Stimulated activated CD4-positive, alpha-beta T cell treated with anti-CD3 and anti-CD28 coated beads, Interleukin-1b, Interleukin-23, amount 100 ng/mL, for 24 hours (primary cell): ENCODE measurements at places on chromosomes 1 and 21.
A peak's percentile ranks its signal among the peaks of the same experiment; 100 is the strongest.

DNA sequence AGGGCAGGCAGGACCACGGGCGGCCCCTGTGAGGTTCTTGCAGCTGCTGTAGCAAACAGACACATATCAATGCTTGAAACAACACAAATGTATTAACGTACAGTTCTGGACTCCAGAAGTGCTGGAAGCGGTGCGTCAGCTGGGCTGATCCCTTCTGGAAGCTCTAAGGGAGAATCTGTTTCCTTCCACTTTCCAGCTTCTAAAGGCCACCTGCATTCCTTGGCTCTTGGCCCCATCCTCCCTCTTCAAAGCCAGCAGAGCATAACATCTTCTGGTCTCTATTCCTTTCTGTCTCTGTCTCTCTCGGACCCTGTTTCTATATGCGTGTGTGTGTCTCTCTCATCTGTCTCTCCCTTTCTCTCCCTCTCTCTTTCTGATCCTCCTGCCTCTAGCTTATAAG is 102.3 kb downstream of the SPSB1 start:
- DNase-seq = no peak

DNA sequence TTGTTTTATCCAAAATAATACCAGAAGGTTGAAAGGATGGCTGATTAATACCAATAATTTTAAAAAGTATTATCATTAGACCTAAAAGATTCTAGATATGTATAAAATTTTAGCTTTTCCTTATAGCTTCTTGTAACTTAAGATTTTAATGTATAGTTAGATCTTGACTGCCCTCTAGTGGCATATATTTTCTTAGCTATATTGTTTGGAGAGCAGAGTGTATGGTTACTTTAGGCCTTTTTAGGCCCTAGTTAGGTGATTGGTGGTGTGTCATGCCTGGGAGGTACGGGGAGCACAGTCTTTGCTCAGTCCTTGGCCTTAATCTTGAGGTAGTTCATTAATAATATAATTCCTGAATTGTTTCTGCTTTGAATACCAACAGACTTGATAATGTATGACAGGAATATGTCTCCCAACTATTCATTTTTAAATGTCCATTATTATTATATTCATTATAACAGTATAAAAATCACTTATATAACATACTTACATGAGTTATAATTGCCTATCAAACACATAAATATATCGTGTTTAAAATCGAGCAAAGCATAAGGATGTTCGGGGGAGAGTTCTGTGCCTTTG is 328.4 kb downstream of the ZP4 start:
- DNase-seq = no peak

DNA sequence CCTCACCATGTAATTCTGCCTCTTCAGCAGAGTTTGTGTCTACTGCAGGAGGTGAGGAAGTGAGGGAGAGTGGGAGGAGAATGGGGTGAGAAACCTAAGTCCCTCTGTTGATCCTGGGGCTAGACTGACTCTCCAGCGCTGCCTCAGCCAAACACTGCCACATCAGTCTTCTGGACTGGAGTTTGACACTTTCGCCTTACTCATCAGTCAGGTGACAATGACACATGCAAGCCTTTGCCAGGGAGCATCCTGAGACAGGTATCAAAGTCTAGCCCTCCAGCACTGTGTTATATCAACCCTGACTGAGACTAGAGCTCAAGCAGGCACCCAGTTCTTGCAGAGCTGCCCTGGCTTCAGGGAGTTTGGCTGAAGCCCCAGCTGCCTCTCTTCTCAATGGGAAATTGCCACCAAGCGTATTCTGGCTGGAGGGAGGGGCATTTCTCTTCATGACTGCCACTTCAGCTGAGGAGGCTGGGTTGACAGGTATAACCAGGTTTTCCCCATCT is 33.3 kb upstream of the SUCO start:
- no peak for DNase-seq

- no peak for DNase-seq
These were observed 275.2 kb downstream of the VAV3 start for GRCh38 chr1:107689733-107690132.

DNA sequence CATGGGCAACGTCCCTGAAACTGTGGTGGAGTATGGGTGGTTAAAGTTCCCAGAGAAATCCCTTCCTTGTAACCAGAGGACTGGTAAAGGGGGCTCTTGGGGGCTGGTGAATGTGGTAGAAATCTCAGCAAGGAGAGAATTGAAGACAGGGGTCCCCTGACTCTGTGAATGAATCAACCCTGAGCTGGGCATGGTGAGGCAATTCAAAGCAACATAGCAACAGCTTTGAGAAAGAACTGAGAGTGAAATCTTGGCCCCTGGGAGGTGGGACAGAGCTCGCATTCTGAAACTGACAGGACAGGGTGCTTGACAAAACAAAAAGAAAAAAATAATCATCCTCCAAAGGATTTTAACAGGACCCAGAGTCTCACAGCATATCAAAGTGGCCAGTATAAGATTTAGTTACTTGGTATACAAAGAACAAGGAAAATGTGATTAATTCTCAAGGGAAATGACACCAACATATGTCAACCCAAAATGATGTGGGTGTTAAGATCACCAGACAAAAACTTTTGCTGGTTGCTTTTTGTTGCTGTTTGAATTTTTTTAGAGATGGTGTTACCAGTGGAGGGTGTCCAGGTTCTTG is 11.7 kb upstream of the SUMO3 start:
- DNase-seq = no peak

DNA sequence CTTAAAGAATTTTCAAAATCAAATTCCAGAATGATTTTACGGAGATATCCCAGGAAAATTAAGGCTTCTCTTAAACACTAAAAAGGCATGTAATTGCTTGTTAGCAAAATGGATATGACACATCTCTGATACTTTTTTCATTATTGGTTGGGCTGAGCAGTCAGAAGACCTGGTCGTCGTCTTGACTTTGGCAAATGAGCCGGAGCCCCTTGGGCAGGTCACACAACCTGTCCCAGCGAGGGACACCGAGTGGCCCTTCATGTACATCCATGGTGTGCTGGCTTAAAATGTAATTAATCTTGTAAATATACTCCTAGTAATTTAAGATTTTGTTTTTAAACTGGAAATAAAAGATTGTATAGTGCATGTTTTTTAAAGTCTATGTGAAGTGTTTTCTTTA is 33.9 kb downstream of the IFNGR2 start:
- no peak for DNase-seq

DNA sequence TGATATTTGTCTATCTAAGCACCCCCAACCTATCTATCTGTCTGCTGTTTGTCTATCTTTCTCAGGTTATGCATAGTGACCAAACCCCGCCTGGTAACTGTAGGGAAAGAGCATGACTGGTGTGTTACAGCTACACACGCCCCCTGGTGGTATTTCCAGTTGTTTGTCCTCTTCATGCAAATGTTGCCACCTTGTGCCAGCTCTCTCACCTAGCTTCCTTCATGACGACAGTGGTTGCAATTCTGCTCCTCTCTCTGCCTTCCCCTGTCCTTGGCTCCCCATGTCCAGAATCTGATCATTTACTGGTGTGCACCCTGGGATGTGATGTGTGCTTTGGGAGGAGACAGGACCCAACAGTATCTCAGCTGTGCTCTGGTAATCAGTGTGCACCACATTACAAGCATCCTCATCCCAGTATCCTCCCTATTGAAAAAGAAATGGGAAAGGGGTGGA is 8.1 kb upstream of the INKA2 start:
- DNase-seq = no peak

- no peak for DNase-seq
These were observed 5.9 kb downstream of the PKLR start for GRCh38 chr1:155295183-155295941.

DNA sequence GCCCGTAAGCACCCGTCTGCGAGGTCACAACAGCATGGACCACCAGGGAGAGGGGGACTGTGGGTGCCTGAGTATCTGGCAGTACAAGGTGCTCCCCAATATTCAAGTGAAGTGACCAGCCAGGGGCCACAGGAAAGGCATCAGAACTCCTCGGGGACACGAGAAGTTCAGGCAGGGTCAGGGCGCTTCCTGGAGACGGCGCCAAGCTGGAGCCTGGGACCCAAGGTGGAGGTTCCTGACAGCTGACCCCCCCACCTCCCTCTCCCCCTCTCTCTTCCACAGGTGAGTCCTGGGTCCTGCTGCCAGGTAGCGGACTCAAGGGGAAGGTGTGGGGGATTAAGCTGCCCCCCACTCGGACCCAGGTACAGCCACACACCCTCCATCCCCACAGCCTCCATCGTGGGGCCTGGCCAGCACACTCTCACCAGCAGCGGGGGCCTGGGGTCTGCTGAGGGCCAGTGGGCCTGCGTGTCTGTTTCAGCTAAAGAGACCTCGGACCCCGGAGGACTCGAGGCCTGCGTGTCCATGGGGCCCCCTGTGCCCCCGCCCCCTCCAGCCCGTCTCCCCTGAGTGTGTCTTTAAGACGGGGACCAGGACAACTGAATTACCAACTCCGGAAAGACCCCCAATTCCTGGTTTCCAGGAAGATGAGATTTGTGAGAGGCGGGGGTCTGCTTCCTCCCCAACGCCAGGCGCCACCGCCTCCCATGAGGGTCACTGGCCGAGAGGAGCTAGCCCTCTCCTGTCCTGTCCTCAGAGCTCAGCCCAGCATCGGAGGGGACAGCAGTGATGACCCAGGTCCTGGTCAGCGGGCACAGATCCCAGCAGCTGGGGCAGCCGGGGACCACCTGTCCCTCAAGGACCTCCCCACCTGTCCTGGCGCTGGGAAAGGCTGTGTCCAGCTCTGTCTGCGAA is 6.2 kb downstream of the TNFRSF18 start:
- DNase-seq = no peak

GRCh38 chr21:45373991-45374816 is 30.8 kb upstream of the COL18A1 start:
- no peak for DNase-seq

- no peak for DNase-seq
These were observed 48.8 kb upstream of the HMGB4 start for GRCh38 chr1:33815061-33815460.

DNA sequence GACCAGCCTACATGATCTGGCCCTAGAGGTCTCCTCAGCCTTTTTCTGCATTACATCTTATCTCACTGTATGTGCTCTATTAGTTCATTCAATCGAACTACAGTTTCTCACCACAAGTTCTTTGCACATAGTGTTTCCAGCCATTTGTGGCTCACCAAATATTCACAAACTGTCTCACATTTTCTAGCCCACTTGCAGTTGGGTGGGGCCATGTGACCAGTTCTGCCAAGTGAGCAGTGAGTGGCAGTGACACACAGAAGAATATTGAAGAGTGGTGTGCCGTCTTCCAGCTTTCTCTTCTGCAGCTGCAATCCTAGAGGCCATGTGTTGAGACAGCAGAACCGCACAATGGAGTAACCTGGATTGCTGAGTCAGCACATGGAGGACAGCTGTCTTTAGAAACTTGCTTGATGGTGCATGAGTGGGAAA is 103.2 kb upstream of the ZNF644 start:
- DNase-seq = peak; percentile 27

GRCh38 chr1:247440001-247440620 is 17.8 kb downstream of the OR2B11 start:
- DNase-seq = no peak

GRCh38 chr1:234961456-234962339 is 166.9 kb downstream of the TOMM20 start:
- no peak for DNase-seq

DNA sequence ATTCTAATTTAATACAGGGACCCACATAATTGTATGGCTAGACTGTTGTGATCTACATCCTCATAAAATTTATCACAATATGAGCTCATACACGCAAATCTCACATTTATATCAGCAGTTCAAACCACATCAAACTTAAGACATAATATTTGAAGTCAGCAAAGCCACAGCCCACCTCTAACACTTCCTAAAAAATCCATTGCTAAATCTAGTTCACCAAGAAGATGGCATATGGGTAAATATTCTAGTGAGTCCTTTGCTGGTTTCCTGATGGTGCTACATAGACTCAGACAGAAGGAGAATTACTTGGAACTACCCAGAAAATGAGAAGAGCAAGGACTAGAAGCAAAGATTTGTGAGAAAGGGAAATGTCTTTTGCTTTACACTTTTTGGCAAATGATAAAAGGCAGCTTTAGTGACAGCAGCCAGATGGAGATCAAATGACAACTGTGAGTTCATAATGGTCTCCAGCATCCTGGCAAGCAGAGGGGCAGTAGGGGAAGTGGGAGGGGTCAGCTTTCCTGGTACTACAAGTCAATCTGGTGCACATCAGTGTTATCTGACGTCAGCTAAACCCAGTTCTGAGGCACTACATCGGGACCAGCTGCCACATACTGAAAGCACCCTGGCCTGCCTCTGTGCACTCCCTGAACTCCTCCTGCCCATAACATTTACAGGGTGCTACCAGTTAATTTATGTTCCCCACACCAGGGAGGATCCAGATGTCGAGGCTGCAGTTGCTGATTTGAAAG is 10.6 kb upstream of the GADD45A start:
- DNase-seq = no peak

DNA sequence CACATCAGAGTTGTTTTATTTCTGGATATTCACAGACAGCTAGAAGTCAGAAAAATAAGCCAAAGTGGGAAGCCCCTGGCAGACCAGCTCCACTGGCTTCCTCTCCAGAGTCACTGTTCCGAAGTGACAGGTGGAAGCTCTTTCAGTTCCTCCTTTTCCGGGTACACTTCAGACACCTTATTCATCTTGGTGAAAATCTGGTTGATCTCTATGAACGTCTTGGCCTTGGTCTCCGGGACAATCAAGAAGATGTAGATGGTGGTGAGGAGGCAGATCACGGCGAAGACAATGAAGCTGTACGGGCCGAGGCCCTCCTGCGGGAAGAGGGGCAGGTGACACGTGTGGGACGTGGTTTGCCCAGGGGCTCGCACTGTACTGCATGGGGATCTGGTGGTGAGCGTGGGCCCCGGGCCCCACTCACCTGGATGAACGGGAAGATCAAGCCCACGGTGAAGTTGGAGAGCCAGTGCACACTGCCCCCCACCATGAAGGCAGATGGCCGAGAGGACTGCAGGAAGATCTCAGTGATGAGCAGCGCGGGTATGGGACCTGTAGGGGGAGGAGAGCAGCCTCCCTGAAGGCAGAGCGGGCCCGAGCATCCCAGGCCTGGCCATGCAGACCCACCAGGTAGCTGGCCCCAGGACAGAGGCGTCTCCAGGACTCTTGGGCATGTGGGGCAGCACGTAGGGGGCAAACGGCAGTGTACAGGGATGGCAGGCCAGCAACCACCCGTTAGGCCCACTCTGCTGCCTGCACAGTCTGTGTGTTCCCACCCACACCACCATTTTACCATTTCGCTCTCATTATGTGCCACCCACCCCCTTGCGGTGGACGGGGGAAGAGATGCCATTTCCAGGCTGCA is 11.5 kb upstream of the SLC2A7 start:
- DNase-seq = no peak

DNA sequence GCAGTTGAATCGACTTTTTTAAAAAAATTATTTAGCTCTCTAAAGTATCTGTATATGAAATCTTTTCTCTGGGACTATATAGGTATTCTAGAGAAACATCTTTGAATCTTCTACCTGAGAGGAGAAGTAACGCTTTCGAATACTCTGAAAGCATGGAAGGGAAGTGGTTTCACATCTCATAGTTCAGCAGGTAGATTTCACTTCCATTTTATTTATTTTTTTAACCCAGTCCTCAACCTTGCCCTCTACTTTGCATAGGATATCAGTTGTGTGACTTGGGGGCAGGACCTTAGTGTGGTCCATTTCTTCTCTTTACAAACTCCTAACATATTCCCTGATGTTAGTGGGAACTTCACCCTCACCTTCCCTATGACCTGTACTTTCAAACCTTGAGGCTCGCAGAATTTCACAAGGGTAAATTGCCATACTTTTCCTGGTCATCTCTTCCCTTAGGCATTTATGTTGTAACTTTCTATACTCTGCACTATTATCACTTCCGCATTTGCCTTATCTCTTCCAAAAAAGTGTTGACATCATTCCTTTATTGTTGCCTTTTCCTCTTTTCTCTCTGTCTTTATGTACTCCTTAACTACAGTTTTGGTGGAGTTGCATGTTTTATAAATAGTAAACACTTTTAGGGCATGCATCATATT is 1208.5 kb upstream of the ADGRL4 start:
- DNase-seq = no peak
